T follicular helper cell (primary cell): ENCODE measurements at places on chromosomes 7 and 10.
A peak's percentile ranks its signal among the peaks of the same experiment; 100 is the strongest.

DNA sequence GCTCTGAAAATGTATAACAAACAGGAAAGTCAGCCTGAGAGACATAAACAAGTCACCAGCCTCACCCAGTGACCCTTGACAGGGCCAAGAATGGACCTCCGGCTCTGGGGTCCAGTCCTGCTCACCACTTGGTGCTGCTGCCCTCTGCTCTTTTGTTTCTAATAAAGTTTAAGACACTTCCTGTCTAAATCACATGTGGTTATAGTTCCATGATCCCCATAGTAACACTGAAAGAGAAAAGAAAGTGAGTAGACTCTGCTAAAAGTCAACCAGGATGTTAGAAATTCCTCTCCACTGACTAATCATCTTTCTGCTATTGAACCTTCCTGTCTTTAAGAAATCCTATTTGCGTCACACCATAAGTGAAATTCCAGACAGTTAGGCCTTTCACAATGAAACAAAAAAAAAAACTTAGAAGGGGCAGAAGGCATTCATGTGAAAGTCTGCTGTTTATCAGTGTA is 179.2 kb upstream of the BET1 start:
- no peak for DNase-seq

DNA sequence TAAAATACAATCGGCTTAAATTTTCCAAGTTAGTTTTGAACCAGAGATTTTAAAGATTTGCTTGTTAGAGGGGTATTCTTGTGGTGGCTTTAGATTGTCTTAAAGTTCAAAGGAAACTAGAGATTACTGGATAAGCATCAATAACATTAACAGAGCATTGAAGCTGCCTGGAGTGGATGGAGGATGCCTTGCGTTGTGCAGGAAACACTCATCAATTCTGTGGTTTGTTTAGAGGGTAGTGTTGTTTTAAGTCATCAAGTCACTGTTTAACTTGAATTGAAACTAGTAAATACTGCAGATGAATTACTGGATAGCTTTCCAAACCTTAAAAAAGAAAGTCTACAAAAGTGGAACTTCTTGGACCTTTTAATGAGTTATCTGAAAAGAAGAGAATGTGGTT is 218.6 kb downstream of the CELF2 start:
- DNase-seq, result peak; percentile 31

DNA sequence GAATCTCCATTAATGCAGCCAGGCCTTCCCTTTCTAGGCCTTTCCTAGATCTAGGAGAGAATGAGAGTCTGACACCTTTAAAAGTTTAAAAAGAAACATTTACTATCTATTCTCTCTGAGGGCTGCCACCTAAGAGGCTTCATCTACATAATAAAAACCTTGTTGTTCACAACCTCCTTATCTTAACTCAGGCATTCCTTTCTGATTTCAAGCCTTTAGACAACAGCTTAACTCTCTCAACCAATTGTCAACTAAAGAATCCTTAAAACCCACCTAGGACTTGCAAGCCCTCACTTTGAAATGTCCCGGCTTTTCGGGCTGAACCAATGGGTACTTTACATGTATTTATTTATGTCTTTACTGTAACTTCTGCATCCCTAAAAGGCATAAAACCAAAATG is 64.3 kb upstream of the RET start:
- DNase-seq, result no peak

- no peak for DNase-seq
Measured at GRCh38 chr7:134293002-134293740, 23.6 kb downstream of the SLC35B4 start.

GRCh38 chr7:132250480-132251326 is 325.6 kb downstream of the PLXNA4 start:
- no peak for DNase-seq

DNA sequence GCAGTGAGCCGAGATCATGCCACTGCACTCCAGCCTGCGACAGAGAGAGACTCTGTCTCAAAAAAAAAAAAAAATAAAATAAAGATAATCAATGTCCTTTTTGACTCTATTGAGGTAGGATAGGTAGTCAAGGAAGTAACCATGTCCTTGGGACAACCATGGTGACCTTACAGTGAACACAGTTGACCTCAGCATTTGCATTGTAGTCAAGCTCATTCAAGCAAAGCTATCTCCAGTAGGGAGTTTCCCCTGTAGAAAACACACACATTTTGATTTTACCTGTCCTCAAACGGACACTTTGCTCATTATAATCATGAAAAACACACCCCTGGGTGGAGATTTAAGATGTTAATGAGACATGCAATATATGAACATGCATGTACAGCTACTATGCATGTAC is 171.7 kb downstream of the KIF20B start:
- no peak for DNase-seq

DNA sequence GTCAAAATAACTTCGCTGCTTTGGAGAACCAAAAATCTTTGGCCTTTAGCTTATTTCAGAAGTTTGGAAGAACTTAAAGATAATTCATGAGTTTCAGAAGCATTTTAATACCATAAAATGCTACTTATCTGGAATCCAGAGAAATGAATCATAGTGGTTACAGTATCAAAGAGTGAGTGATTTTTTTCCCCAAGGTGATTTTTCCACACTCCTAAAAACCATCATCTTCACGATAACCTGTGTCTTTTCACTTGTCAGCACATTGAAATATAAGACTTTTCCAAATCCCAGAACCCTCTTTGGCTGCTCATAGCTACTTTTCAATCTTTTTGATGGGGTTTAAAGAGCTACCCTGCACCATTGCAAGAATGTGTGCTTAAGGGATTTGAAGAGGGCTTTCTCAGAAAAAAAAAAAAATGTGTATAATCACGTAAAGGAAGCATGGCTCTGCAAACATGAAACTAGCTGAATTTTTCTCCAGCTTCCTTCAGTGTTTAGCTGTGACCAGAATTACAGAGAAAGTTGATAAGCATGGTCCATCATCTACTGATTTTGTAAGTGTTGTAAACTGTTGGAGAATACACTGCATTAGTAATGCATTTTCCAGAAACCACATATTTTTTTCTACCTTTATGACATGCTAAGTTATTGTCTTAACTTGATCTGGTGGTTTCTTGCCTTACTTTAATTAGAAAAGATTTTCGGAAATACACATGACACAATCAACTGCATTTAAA is 134.9 kb downstream of the BICC1 start:
- no peak for DNase-seq

- DNase-seq, result no peak
Measured at GRCh38 chr10:62261666-62262065, 7.0 kb downstream of the RTKN2 start.

- DNase-seq, result no peak
Measured at GRCh38 chr10:6170638-6171037, 32.1 kb upstream of the PFKFB3 start.

- no peak for DNase-seq
Measured at GRCh38 chr10:13310518-13311176, 10.8 kb upstream of the PHYH start.

- DNase-seq, result no peak
Measured at GRCh38 chr7:20197837-20198236, 19.3 kb downstream of the MACC1 start.

DNA sequence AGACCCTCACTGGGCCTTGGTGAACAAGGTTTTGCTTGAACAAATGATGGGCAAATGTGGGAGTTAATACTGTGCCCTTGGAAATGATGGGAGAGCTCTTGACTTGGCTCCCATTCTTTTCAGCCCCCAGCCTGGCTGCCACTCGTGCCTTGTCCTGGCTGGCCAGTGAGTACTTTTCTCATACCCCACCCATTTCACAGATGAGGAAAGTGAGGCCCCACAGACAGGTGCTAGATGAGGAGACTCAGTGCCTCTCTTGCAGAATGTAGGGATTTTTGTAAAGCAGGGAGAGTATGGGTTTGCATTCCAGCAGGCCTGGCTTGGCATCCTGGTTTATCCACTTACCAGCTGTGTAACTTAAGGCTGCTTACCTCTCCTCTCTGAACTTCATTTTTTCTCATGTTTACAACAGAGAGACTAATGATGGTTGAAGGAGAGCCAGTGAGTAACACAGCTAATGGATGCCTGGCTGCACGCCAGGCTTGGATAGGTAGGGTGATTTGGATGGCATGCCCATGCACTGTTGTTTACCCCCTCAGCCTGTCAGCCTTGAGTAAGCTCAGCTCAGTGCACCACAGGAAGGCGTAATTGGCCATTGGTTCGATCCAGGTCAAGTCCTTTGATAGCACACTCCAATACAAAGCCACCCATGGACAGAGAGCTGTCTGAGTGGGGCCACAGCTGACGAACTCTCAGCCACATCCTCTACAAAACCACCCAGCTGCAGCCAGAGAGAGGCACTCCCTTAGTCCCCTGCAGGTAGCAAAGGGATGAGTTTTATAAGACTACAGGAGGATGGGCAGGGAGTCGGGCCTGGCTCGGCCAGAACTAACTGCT is 436.8 kb downstream of the RPS24 start:
- DNase-seq, result no peak

- no peak for DNase-seq
Measured at GRCh38 chr10:79273604-79274003, 73.7 kb upstream of the PPIF start.

DNA sequence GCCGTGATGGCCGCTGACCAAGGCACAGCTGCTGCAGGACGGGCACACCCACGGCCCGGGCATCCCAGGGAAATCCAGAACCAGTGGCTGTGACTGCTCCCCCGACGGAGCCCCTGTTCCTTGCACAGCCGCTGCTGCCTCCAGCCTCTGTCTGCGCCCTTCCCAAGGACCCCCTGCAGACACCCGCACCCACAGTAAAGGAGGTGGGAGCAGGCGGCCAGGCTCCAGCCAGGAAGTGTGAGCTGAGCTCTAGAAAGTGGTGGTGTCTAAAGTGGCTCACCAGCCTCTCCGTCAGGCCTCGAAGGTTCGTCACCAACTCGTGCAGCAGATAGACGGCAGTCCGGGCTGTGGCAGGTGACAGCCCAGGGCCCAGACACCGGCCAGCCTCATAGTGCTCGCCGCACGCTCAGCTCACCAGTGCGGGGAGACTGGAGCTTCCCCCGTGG is 306.7 kb downstream of the DNAJB6 start:
- no peak for DNase-seq

DNA sequence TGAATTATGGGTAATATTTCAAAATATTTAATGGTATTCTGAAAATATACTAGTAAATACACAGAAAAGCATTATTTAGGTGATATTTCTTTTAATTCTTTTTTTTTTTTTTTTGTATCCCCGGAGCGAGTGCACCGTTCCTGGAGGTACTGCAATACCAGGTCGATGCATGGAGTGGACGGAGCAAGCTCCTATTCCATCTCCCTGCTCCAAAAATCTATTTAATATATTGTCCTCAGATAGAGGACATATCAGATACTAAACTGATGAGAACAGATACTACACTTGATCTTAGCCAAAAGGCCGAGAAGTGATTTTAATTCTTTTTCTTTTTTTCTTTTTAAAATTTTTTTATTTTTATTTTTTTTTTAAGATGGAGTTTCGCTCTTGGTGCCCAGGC is 10.8 kb downstream of the BTRC start:
- DNase-seq, result no peak

DNA sequence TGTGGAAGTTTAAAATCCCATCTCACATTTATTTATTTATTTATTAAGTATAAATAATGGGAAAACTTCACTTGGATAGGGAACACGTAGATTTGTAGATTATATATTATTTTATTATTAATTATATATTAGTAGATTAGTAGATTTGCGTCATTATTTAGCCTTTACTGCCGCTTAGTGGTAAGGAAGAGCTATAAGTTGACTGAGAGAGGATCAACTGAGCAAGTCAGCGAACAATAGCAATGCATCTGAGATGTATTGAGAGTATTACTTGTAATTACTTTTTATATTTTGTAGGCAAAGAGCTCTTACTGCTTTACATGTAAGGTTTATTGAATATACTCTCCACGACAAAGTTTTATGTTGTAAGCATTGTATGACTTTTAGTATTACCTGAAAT is 244.5 kb upstream of the ANKRD30A start:
- no peak for DNase-seq

DNA sequence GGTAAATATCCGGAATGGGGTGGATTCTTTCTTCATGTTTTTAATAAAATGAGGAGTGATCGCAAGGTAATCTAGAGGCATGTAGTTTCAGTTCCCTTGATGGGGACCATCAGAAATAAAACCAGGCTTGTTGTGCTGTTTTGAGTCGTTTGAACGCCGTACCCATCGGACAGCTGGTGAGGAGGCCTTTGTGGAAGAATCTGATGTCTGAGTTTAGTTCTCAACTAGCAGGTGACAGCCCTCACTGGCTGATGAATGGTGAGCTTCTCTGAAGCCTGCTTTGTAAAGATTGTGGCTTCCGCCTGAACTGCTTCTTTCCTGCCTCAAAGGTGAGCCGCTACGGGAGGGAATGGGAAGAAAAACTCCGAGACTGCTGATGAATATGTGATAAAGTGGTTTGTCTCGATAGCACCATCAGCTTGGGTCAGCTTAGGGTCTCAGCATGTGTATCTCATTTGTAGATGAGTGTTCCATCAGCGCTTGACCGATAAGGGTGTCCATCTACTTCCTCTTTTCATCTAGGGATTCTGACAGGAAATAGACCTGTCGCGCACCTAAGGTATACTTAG is 977 bp downstream of the TMEM248 start:
- DNase-seq, result peak; percentile 21

- DNase-seq, result no peak
Measured at GRCh38 chr7:95619921-95620320, 23.6 kb upstream of the PDK4 start.

DNA sequence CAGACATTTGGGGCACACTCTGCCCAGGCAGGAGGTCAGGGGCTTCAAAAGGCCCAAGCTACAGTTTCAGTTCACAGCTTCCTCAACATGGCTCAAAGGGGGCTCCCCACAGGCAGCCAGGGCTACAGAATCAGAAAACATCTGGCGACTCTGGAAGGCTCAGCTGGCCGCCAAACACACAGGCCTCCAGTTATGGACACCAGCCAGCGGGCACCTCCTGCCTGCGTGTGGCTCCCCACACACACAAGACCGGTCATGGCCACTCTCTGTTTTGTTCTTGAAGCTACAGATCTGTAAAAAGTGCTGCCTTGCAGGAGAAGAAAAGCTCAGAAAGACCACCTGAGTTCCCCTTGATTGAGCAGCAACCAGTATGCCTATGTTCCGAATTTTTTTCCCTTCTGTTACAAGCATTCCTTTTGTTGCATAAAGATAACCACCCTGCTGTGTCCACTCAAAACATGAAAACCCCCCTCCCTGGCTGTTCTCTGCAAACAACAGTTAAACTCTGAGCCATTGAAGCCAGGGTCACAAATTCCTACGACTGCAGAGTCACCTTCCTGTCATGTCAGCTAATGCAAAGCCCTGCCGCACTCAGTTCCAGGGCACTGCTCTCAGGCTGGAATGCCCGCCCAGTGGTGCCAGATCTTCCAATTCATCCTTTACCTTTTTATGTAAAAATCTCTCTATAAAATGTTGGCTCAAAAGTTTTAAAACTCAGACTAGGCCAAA is 33.6 kb downstream of the VSTM4 start:
- no peak for DNase-seq

GRCh38 chr7:100008525-100008924 is 6.9 kb upstream of the ZKSCAN1 start:
- DNase-seq, result no peak

- DNase-seq, result no peak
Measured at GRCh38 chr7:151080067-151080521, 515 bp downstream of the FASTK start.
